Sciatic nerve (tissue), 2 donors: ENCODE measurements at places on chromosomes 5 and 9.

- no peak for DNase-seq
Observed at GRCh38 chr5:14342306-14342705, 199.2 kb downstream of the TRIO start.

DNA sequence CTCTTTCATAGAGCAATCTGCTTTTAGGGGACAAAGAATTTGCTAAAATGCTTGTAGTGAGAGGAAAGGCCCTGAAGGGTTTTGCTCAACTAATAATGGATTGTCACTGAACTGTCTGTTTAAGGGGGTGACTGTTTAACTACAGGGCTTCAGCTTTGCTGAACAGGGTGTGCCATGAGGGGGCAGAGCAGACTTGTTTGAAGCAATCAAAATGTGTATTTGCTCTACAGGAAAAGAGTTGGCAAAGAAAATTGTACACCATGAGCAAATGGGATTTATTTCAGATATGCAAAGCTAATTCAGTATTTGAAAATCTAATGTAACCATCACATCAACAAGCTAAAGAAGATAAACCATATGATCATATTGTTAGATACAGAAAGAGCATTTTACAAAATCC lies 154.3 kb downstream of the GABRG2 start:
- DNase-seq: no peak

DNA sequence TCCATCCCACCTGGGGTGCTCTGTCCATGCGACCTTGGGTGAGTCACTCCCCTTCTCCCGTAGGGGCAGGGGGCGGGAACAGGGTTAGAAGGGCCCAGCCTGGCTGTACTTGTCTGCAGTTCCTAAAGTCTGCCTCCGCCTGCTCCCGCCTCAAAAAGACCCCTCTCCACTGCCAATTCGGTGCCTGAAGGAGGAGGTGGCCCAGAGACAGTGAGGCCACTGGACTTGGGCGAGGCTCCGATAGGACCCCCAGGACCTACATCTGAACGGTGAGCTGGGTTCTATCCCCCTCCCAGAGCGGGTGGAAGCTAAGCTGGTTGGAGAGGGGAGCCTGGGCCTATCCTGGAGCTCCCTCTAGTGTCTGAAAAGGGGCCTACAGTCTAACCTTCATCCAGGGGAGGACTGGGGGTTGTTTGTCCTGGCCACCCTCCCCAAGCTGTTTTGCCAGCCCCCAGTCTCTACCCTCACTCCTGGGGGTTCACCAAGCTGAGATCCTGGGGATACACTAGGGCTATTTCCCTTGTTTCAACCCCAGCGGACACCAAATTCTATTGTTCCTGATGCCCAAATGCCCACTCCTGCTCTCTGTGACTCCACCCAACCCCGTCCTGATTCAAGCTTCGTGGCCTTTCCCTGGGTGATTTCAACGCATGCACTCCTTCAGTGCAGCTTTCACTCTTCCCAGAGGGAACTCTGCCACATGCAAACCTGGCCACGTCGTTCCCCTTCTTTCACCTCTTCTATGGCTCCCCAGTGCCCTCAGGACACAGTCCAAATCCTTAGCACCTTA lies 6.1 kb upstream of the CRB2 start:
- no peak for DNase-seq

DNA sequence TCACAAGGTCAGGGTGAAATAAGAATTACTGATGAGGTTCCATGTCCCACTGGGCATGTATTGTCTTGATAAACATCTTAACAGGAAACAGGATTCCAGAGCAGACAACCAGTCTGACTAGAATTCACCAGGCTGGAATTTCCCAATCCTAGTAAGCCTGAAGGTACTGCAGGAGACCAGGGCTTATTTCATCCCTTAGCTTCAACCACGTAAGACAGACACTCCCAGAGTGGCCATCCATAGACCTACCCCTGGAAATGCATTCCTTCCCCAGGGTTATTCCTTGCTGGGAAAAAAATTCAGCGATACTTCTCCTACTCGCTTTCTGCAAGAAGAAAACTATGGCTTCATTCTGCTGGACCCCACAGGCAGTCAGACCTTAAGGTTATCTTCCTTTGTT lies 785.4 kb downstream of the NR2F1-AS1 start:
- DNase-seq: no peak

DNA sequence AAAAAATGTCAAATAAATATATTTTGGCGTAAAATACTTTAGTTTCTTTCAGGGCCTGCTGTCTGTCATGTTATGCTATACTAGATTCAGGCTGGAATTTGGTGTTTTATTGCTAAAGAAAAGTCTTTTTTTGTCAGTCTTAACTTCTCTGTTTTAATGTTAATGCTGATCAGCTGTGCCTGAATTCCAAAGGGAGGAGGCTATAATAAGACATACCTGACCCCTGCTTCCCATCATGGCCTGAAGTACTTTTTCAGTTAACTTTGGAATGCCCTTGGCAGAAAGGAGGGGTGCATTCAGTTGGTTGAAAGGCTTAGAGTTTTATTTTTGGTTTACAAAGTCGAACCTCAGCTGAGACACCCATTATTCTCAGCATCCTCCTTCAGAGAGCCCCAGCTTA lies 58.1 kb upstream of the PANK3 start:
- no peak for DNase-seq

DNA sequence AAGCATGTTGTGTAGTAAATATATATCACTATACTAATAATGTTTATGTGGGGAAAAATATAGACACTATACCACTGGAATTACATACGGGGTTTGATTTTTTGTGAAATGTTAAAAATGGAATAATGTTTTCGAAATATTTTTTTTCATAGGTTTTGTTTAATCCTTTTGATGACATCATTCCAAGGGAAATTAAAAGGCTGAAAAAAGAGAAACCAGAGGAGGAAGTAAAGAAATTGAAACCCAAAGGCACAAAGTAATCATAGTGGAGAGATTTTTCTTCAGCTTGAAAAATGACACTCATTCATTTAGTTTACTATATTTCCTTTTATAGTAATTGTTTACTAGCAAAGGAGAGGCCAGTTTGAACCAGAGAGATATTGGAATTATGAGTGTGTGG lies 17.6 kb downstream of the CWC27 start:
- DNase-seq: no peak

GRCh38 chr5:103270581-103270980 lies 12.0 kb downstream of the MACIR start:
- no peak for DNase-seq

DNA sequence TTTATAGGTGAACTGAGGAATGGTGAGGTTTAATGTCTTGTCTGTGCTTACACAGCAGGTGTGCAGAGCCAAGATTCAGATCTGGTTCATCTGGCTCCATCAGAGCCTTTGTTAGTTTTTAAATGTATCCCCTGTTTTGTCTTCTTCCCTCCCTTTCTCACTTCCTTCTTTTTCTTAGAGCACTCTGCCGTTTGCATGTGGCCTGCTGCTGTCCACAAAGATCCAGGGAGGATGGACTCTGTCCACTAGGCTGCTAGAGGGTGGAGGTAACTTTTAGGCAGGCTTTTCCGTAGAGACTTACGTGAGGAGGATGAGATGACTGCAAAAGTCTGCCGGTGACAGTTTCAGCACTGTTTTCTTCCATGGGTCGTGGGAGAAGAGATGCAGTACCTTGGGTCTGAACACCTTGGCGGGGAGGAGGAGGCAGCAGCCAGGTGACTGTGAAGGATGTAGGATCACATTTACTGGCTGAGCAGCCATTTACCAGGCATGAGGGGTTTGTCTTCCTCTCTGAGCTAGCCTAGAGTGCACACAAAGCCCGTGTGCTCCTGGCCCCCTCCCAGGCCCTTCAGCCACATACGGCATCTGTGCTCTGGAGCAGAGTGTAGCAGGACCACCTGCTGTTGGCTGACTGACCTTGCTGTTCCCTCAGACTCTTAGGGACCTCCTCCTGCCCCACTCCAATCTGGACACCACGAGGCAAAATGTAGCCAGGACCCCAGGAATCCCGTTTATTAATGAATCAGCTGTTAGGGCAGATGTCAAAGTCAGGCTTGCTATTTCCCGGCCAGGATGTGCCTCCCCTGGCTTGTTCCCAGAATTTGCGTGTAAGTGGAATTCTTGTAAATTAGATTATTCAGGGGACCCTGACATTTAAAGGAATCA lies 1.8 kb downstream of the NTMT1 start:
- DNase-seq: no peak

GRCh38 chr9:114894206-114894605 lies 36.2 kb downstream of the TNFSF8 start:
- DNase-seq: no peak

DNA sequence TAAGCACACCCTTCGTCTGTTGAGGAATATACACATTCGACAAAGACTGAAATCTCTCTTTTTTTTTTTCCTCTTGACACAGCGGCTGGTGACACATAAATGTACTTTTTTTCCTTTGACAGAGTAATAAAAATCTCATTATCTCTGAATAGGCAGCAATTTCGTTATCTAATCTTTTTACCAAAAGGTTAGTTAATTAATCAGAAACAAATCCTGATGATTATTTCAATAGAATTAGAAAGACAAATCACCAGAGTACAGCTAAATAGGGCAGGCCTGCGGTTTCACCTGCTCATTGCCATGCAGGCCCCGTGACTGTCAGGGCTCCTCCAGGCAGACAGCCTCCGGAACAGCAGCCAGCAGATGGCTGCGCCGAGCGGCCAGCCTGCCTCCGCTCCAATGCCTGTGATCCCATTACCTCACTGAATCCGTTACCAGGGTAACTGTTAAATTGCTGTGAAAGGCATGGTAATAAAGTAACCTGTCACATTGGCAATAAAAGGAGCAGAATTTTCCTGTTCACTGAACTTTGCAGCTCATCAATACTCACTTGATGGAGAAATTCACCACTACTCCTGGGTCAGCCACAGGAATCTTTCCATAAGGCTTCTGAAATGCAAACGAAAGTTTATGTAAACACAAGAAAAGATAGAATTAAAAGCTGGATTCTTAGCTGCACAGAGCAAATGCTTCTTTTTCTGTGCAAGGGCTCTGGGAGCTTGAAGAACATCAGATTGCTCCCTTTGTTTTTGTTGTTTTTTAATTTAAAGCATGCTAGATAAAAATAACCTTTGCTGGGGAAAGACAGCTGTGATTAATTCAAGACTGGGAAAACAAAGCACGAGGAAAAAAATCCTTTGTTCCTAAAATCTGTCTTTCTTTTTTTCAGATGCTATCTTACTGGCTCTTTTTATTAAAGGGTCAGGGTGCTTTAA lies 666.4 kb upstream of the ZNF608 start:
- peak; percentile 72 for DNase-seq

DNA sequence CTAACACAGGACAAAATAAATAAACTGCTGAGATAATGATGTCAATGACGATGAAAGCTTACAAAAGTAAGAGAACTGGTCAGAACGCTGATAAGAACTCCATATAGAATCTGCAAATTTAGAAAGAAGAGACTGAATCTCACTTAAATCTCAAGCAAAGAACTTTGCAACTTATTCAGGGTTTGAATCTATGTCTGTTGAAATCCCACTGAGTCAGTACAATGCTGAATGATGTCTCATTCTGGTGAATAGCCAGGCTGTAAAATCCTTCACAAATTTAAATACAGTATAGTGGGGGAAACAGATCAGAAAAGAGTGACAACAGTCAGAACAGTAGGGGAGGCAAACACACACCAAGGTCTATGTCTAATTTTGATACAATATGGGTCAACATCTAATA lies 38.9 kb upstream of the NR3C1 start:
- no peak for DNase-seq

DNA sequence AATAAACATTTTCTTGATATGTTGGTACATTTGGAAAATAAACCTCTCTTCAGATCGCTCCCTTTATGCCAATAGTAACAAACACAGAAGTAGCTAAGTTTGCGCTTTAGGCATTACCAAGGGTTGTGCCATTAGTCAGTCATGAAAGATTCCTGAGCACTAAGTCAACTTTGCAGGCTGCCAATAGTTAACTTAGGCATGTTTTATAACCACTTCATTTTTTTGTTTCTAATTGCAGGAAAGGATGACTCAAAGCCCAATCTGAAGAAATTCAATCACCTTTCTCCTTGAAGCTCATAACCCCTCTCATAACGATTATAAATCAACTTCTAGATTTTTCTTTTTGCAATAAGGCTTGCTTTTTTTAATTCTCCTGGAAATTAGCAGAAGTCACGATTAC lies 517.0 kb downstream of the AGTPBP1 start:
- no peak for DNase-seq

GRCh38 chr5:42057254-42057690 lies 132.2 kb downstream of the FBXO4 start:
- no peak for DNase-seq

- DNase-seq: peak; percentile 80
Observed at GRCh38 chr9:89606049-89606623, 1.3 kb downstream of the GADD45G start.

DNA sequence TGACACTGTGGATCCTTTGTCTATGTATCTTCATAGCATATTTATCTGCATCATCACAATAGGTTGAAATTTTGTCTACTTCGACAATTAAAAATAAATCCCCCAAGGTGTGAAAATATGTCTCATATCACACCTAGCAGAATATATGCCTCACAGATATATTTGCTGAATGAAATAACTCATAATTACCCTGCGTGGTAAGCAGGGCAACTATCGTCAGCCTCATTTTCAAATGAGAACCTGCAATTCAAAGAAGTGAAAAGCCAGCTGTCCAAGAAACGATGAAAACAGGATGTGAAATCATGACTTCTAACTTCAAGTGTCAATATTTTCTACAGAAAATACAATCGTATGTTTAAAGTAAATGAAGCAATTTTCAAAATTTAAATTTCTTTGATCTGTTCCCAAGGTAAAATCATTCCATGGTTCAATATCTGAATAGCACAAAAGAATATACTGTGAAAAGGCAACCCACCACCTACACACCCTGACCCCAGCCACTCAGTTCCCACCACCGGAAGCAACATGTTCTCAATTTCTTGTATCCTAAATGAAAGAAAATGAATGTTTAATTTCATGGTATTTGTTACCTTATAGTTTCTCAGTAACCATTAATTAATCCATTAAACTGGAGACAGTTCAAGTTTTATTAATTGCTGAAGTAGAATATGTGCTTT lies 57.1 kb downstream of the TBCA start:
- no peak for DNase-seq

DNA sequence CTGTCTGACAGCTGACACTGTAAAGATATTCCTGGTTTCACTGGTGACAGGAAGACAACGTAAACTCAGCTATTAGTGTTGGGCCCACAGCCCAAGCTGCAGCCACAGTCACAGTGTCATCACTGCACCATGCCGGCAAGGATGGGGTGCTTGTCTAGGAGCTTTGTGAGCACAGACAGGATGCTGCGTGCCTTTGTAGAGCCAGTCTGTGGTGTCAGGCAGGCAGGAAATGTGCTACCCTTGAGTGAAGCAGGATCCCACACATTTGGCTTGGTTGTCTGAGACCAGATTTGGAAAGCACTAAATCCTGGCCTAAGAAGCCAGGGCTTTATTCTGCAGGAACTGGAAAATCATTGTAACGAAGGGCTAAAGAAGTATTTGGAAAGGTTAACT lies 121.6 kb upstream of the ADAMTS16 start:
- DNase-seq: no peak

GRCh38 chr9:84686068-84686467 lies 16.5 kb downstream of the NTRK2 start:
- DNase-seq: no peak

DNA sequence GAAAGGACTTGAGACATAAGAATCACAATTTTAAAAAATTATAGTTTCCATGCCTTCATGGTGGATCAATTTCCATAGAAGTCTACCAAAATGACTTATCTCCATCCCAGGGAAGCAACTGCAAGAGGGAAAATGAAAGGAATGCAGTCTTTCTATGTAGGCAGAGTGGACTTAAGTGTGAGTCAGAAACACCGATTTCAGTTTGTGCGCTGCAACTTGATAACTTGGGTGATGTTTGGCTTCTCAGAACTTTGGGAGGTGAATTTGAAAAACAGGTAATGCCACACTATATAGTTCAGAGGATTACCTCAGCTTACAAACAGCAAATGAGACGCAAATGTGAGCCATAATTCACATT lies 708 bp upstream of the CSNK1G3 start:
- DNase-seq: no peak
